ENCODE measurements at places on chromosomes 12 and 14.

DNA sequence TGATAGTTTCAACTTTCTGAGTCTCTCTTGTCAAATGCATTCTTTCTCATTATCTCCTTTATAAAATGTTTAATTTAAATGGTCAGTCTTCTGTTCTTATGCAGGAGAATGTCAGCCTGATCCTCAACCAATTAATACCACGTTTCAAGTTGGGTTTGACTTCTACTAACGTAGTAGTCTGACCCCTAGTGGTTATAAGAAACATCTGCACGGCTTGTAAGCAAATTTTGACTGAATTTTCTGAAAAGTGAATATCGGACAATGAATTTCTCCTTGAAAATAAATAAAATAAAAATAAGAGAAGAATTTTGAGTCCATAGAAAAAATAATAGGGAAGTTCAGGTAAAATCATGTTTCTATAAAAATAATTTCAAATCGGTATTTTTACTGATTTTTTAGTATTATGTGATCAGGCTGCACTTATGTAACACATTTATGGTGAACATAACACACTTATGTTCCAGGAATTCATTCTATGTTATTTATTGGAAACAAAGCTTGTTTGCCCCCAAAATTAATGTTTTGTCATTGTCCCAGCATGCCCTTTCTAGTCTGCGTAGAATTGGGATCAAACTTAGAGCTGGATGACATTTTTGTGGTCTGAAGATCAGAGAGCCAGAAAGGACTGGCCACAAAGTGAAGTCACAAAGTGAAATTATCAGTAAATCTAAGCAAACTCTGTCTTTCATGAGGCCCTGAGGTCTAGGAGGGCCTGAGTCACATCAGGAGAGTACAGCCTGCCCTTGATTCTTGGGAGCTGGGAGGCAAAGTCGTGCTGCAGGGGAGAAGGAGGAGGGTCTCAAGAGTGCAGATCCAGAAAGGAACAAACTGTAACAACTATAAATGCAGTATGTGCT, 101.2 kb upstream of the STXBP6 start:
- DNase-seq, result no peak

GRCh38 chr14:28758885-28759652, 7.5 kb upstream of the FOXG1 start:
- no peak for DNase-seq

DNA sequence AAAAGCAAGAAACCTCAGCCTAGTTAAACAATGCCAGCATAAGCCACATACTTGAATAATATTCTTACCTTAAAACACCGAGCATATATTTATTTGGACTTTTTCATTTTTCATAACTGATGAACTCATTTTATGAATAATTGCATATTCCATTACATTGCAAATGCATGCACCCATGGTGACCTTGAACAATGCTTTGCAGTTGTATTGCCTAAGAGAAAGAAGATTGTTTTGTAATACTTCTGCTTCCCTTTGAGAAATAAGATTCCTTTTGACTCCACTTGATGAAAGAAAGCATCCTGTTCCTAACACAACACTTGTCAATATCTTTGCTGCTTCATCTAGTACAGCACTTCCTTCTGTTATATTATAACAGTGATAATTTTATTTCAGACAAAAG, 1182.2 kb downstream of the FLRT2 start:
- no peak for DNase-seq

GRCh38 chr14:65237941-65238340, 135.6 kb upstream of the MAX start:
- no peak for DNase-seq

DNA sequence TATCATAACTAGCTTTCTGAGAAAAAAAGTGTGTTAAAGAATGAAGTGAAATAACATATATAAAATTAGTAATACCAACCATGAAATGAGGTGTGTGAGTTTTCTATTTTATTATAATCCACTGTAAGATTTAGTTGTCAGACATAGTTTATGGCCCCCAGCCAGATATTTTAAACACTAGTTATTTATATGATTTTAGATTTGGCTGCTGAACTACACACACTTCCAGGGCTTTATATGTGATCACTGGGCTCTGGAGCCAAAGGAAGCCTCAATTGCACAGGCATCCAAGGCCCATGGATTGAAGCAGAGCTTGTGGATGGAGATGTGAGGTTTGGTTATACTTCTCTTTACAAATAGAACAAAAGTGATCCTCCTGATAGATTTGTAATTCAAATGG, 48.7 kb upstream of the CNTN1 start:
- no peak for DNase-seq

DNA sequence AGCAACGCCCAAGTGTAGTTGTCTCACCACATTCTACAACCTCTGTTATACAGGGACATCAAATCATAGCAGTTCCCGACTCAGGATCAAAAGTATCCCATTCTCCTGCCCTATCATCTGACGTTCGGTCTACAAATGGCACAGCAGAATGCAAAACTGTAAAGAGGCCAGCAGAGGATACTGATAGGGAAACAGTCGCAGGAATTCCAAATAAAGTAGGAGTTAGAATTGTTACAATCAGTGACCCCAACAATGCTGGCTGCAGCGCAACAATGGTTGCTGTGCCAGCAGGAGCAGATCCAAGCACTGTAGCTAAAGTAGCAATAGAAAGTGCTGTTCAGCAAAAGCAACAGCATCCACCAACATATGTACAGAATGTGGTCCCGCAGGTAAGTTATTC, 123.0 kb downstream of the ARID2 start:
- DNase-seq, result no peak
